ENCODE measurements at places on chromosomes 12 and 14.

GRCh38 chr12:56601503-56601902 lies 28.6 kb downstream of the BAZ2A start:
- peak; percentile 19 for DNase-seq

DNA sequence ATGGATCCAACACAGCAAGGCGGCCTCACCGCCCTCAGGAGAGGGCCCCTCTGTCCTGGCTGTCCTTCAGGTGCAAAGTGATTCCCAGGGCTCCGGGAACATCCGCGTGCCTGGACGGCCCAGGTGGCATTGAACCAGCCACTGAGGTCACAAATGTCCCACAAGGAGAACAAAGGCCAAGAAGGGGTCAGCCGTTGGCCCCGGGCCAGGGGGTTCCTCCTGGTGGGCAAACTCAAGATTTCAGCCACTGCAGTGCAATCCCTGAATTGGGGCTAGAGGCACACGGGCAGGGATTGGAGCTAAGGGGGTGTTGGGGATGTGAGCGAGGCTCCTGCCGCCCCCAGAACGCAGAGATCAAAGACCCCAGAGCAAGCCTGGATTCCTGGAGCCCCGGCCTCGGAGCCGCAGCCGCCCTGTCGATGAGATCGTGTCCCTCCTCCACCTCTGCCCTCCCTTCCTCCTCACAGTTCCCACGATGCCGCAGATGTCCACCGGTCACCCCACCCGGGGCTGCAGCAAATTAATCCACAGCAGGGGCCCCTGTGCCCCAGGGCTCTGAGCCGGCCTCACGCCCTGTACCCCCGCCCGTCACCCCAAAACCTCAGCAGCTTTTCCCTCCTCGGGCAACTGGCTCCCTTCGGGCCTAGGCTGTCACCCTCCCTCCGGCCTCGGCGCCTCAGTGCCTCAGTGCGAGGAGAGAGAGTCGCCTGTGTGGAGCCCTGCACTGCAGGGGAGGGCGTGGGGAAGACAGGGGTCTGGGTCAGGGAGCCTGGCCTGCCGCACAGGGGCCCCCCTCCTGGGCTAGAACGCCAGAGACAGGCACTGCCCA lies 56.7 kb upstream of the GALNT9 start:
- DNase-seq, result no peak

- no peak for DNase-seq
Measured at GRCh38 chr14:32203928-32204357, 874 bp upstream of the RNU6-8 start.

DNA sequence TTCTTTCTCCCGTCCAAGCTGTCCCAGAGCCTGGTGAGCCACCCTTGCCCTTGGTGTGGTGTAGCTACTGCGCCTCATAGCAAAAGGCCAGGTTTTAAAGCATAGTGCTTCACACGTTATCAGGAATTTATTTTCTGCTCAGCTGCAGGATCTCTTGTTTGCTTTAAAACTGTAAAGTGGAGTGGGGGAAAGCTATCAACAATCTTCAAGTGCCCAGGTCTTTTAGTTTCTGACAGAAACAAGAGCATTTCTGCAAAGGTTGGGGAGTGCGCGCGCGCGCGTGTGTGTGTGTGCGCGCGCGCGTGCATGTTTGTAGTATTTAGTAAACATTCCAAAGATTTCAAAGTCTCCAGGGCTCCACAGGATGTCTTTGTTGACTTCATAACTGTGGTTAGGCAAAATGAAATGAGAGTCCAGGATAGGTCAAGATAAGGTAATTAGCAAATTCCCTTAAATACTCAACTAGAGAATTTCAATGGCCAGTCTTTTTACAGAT lies 45.5 kb downstream of the EML1 start:
- no peak for DNase-seq

GRCh38 chr12:13039328-13039956 lies 4.7 kb upstream of the FAM234B start:
- DNase-seq, result no peak

DNA sequence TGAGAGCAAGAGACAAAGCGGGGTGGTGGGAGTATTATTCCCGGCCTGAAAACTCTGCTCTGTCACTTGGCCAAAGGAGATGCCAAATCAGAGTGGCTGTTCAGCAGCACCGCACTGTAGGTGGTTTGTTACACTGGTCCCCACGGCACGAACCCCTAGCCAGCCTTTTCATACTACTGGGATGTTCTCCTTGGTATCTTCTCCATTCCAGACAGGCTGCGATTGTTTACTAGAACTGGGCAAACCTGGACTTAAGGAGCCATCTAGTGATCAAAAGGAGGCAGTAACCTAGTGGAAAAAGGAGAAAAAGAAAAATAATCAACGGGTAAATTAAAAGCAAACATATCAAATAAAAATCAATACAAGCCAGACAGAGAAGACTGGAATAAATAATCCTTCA lies 58.9 kb upstream of the TMTC2 start:
- no peak for DNase-seq

DNA sequence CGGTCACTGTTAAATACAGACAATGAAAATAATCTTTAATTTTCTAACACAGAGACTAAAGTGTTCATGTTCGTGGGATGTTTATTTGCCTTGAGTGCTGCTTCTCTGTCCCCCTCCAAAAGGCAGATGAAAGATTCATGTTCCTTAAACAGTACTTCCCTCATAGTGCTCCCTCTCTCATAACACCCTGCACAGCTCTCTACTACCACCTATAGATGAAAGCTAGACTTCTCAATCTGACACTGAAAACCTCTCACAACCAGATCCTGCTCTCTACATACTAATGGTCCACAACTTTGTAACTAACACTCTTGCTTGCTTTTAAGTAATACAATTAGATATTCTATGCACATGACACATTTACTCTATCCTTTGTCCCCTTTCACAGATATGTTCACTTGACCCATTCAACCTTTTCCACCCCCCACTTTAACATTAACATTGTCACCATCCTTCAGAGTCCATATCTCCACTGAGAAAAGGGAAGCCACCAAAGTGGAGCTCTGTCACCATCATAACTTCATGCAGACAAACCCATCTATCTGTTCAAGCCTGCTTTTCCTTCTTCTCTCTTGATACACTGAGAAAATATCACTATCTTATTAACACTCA lies 266.4 kb upstream of the USP15 start:
- no peak for DNase-seq

GRCh38 chr14:86944434-86944833 lies 1048.5 kb downstream of the GALC start:
- DNase-seq, result no peak

DNA sequence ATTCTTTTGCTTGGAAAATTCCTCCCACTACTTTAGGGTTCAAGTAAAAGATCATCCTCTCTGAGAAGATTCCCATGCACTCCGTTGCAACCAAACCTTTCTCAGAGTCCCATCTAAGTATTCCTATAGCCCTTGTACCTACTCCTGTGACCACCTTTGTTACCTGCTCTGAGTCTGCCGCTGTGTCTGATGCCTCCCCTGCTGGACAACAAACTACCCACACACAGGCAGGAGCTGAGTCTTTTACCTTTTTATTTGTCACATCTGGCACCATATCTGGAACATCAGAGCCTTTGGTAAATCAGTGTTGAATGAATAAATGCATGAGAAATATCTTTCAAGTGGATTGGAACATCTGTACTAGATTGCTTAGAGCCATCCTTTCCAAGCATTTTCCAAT lies 82.1 kb upstream of the FLRT2 start:
- DNase-seq, result no peak

- DNase-seq, result no peak
Measured at GRCh38 chr14:88947646-88948598, 123.5 kb downstream of the TTC8 start.

Data from T-cell (primary cell).